IPS DF 19.7 (cell line): ENCODE measurements at places on chromosomes 3 and 15.

DNA sequence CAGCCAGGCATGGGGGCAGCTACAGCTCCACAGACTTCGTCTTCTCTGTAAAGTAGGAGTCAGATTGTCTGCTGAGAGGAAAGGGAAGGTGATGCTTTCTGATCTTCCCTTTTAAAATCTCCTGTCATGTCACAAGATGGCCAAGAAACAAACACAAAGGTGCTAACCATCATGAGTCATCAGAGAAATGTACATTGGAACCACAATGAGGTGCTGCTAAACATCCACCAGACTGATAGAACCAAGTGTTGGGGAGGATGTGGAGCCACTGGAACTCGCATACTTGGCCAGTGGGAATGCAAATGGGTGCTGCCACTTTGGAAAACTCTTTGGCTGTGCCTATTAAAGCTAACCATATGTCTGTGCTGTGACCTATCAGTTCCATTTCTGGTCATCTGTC is 268.8 kb downstream of the SLCO3A1 start:
- no peak for DNase-seq

DNA sequence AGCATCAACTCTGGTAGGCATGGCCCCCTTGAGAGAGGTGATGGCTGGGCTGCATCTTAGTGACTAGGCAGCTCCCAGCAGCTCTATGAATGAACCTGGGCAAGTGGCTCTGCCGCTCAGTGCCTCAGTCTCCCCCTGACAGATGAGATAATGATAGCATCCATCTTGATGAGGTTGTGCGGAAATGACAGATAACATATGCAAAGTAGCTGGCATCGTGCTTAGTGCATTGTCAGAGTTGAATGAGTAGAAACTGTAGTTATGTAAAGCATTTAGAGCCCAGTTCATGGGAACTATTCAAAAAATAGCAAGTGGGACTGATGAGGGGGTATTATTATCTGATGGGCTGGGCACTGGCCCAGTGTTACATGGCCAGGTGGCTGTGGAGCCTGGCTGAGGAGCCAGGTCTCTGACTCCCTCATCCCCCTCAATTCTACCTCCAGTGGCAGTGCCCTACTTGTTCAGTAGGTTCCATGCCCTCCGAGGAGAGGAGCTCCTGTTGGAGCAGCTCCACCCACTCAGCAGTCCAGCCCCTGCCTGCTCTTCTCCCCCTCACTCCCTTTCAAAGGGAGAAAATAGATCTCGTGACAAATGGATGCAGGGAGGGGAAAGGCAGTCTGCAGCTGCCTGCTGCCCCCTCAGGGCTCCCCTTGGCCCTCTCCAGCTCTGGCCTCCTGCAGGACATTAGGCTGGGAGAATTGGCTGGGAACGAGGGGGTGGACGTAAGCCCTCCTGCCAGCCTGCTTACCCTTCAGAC is 6.6 kb downstream of the PRKCD start:
- DNase-seq, result no peak

DNA sequence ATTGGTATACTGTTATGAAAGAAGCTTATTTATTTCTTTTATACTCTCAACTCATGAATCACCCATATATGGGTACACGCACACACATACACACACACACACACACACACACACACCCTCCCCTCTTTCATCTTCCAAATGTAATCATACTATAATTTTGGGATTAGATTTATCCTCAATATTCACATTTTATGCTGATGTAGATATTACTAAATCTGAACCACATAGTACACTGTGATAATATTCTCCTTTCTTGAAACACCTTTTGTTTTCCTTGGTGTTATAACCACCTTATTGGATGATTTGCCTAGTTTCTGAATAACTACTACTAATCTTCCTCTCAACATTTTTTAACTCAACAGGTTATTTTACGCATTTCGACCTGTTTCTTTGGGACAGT is 8.1 kb upstream of the GHSR start:
- no peak for DNase-seq

DNA sequence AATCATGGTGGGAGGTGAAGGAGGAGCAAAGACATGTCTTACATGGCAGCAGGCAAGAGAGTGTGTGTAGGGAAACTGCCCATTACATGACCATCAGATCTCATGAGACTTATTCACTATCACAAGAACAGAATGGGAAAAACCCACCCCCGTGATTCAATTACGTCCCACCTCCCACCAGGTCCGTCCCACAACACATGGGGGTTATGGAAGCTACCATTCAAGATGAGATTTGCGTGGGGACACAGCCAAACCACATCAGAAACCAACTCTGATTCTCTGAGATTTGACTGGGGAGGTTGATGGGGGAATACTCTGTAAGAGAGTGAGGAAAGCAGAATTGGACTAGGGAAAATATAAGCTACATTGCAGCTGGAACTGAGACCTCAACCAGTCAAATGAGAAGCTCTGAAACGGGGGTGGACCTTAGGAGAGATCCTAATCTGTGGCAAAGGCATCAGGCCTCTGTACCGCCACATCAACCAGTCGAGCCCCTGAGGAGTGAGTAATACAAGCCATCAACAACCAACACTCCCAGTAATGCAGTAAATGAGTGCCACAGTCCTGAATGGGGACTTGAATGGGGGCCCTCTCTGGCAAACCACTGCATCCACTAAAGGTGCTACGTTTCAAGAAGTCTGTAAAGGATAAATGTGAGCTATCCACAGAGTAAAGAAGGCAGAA is 207.9 kb upstream of the GADL1 start:
- no peak for DNase-seq

GRCh38 chr3:138747225-138747624 is 87.5 kb downstream of the PIK3CB start:
- DNase-seq, result no peak

- DNase-seq, result no peak
These were observed 7.6 kb downstream of the SLC9A9 start for GRCh38 chr3:143840636-143841035.

DNA sequence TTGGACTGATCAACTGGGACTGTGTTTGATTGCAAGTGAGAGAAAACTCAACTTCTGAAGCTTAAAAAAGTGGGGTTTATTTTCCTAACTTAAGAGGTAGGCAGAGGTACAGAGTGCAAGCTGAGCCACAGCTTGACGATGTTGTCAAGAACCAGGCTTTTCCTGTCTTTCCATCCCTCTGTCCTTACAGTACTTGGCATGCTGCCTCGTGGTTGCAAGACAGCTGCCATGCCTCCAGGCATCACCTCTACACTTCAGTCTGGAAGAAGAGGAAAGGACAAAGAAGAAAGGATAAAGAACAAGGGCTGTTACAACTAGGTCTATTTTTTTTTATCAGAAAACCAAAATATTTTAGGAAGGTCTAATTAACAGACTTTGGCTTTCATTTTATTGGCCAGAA is 51.8 kb upstream of the GALNT15 start:
- DNase-seq, result no peak

GRCh38 chr15:99102332-99103235 is 2.3 kb upstream of the SYNM start:
- no peak for DNase-seq

- DNase-seq, result no peak
These were observed 322.0 kb downstream of the MFSD1 start for GRCh38 chr3:159123877-159124276.

GRCh38 chr3:8899876-8900460 is 63.3 kb downstream of the RAD18 start:
- DNase-seq, result no peak

DNA sequence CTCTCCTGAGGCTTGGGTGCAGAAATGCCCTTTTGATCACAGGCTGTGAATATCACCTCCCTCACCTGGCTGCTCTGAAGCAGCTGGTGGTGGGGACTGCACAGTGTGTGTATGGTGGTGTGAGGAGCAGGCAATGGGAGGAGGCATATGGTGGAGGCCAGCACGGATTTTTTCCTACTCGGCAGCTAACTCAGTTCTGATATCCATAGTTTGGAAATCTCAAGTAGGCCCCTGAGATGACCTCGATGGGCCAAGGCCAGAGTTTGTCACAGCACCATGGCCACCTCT is 21.3 kb upstream of the CXCR6 start:
- DNase-seq, result no peak
